ENCODE measurements at places on chromosomes 1 and 21.

DNA sequence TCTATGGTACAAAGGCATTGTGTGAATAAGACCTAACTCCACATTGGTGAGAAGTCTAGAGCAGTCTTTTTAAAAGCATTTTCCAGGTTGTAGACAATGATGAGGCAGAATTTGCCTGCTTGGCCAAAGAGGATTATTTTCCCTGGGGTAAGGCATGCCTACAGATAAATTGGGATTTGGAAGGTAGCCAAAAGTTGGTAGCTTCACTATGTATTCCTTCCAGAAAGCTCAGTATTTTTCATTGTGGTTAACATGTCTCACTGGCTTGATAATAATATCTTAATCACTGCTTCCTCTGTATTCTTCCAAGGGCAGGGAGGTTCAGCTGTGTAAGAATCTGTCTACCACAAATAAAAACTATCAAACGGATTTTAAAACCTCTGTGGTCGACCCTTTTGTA is 590.8 kb upstream of the PRMT6 start:
- no peak for DNase-seq

DNA sequence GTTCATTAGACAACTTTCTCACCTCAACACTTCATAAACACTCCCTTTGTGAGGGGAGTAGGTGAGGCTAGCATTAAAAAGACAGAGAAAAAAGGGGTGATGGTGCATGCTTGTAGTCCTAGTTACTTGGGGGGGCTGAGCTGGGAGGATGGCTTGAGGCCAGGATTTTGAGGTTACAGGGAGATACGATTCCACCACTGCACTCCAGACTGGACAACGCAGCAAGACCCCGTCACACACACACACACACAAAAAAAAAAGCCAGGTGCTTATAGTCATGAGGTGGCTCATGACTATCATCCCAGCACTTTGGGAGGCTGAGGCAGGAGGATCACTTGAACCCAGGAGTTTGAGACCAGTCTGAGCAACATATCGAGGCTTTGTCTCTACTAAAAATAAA is 29.6 kb downstream of the GON4L start:
- DNase-seq = no peak

- DNase-seq = no peak
Measured at GRCh38 chr1:237005674-237006073, 1.4 kb upstream of the MT1HL1 start.

DNA sequence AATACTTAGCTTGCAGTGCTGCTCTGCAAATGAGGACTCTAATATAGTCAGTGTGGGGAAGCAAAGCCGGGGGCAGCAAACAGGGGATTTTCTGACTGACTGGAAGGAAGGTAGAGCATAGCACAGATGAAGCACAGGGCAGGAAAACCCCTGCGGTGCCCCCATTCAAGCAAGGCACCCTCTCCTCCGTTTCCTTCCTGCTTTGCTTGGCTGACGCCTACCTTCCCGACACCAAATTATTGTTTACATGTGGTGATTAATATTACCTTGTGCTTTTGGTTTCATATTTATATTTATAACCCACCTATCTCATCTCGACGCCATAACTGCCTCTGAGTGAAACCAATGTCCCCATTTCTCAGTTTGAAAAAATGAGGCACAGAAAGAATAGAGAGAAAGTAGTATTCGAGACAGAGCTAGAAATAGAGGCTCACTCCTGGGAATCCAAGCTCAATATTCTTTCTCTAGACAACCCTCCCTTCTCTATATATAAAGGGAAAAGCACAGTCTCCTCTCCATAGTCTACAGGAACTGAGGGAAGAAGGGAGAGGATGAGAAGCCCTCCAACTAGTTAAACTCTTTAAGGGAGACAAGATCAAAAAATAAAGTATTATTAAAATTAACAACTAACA is 41.3 kb downstream of the PIK3C2B start:
- no peak for DNase-seq

- no peak for DNase-seq
Measured at GRCh38 chr1:18661404-18662285, 31.0 kb downstream of the PAX7 start.

GRCh38 chr1:161739865-161740566 is 9.6 kb upstream of the DUSP12 start:
- no peak for DNase-seq

GRCh38 chr1:17655169-17655568 is 100.0 kb upstream of the ACTL8 start:
- DNase-seq = no peak

- DNase-seq = no peak
Measured at GRCh38 chr1:8094481-8095241, 68.6 kb upstream of the ERRFI1 start.

GRCh38 chr1:59917026-59917784 is 9.4 kb downstream of the CYP2J2 start:
- DNase-seq = no peak

DNA sequence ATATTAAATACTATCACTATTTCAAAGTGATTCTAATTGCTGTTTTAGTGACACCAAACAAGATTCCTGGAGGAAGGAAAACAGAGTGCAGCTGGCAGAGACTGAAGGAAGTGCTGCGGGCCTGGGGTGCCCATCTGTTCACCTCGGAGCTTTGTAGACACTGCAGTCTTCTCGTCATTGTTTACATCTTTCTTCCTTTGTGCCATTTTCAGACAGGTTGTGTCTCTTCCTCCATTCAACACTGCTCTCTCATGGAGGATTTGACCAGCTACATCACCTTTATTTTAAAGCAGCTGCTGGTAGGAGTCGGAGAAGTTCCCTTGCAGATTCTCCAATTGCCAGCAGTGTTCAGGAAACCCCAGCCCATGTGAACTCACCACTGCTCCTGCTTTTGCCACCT is 37.3 kb downstream of the ABCA4 start:
- no peak for DNase-seq

- peak; percentile 54 for DNase-seq
Measured at GRCh38 chr1:28091043-28091781, 2.8 kb upstream of the EYA3 start.

All from SK-N-SH (cell line).